Lung microvascular endothelial cell (primary cell): ENCODE measurements at places on chromosomes 5 and 9. TPM values are rescaled to one million over a fixed set of nuclear protein-coding genes. Genes with fewer than 3 reads are reported as not detected.
A peak's percentile ranks its signal among the peaks of the same experiment; 100 is the strongest.

Gene ARPC5L
- total RNA-seq = 14.2 and 15.3 TPM in 2 replicates

- no peak for DNase-seq
Observed at GRCh38 chr9:95433096-95433819, 83.5 kb downstream of the PTCH1 start.

GRCh38 chr9:15570769-15571168, 17.9 kb downstream of the CCDC171 start:
- no peak for DNase-seq

DNA sequence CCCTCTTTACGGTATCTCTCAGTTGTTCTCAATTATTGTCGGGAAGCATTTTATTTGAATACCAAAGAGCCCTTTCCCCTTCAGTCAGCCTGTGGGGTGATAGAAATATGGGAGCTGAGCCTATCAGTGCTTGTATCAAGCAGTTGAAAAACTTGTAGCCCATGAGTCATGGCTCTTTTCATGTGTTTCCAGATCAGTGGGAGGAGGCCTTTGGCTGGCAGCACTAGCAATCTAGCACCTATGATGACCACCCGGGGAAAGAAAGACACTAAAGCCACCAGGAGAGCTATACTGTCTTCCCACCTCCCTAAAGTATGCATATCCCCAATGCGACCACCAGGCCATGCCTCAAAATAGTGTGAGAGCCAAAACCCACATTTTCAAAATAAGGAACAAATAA, 696.9 kb upstream of the C9orf72 start:
- DNase-seq = no peak

- DNase-seq = no peak
Observed at GRCh38 chr5:149863830-149864229, 80.8 kb downstream of the PDE6A start.

Gene CDHR2
- under 0.01 TPM in 1 of 2 replicates, not detected in the other for total RNA-seq

DNA sequence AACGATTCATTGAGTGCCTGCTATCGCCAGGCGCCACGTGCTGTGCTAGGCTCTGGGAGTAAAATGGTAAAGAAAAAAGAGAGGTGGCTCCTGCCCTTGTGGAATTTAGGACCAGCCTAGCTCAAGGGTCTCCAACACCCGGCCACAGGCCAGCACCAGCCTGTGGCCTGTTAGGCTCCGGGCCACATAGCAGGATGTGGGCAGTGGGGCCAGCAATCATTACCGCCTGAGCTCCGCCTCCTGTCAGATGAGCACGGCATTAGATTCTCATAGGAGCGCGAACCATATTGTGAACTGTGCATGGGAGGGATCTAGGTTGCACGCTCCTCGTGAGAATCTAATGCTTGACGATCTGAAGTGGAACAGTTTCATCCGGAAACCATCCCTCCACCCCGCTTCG, 1.5 kb downstream of the RMRP start:
- DNase-seq = no peak

DNA sequence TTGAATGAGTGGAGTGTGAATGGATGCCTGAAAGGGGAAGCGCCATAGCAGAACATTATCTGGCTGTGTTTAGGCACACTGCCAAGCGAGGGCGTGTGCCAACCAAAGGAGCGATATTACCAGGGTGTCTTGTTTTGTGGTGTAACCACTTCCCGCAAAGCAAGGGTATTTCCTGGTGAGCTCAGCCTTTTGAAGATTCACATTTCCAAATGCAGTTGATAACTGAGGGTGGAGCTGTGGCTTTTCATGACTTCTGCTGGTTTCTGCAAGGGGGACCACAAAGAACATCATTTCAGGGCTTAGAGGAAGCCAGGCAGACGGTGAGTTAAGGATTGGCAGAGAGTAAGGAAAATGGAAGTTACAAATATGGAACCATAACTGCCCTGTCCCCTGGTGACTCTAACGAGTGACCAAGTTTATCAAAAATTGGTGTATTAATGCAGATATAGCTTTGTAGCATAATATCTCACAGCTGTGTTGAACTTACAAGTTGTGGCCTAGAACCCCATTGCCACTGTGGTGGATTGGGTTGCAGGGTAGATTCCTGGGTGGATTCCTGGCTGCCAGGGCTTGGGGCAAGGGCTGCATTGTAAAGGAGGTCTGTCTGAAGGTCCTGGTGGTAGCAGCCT, 71.4 kb downstream of the RALGPS1 start:
- DNase-seq = peak; percentile 71

GRCh38 chr5:74625742-74626241, 14.7 kb downstream of the ENC1 start:
- DNase-seq = no peak

DNA sequence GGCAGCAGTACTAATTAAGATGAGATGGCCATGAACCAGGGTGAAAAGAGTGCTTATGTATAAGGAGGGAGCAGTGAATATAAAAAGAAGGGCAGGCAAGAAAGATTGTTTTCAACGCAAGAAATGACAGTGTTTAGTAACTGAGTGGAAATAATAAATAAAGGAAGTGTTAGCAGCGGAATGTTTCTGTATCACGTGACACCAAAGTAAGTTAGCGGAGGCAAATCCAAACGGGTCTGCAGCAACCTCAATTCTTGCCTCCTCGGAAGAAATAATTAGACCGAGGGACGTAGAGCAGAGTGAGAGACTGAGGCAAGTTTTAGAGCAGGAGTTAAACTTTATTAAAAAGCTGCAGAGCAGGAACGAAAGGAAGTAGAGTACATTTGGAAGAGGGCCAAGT, 15.4 kb upstream of the GAS1 start:
- no peak for DNase-seq

DNA sequence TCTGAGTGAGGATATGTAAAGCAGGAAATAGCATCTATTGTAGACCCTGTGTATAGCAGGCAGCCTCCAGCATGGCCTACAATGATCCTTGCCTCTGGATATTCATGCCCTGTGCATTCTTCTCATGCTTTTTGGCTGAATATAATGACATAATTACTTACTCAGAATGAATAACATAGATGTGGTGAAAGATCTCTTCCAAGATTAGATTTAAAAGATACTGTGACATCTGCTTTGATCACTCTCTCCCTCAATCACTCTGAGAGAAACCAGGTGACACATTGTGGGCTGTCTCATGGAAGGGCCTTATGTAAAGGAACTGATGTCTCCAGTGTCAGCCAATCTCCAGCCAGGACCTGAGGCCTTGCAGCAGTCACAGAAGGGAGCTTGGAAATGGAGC, 376.7 kb downstream of the DNAH5 start:
- no peak for DNase-seq

GRCh38 chr5:135313946-135314345, 85.1 kb downstream of the MACROH2A1 start:
- no peak for DNase-seq

Gene ADAMTSL1
- total RNA-seq = 0.99 and 11.8 TPM in 2 replicates

DNA sequence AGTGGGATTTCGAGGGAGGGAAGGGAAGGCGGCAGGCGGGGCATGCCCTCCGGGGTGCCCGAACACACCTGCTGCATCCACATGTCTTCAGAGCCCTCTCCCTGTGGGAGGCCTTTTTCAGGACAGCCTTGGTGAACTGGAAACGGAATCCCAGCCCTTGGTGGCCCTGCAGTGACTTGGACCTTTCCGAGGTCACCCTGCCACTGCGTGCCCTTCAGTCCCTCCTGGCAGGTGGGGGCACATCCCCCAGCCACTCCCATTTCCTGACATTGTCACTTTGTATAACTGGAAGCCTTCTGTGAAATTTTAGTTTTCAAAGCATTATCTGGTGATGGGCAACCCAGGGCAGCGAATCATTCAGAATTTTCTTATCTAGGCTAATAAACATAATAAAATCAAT, 11.0 kb upstream of the AHRR start:
- peak; percentile 15 for DNase-seq

GRCh38 chr5:55691265-55692105, 20.6 kb downstream of the SLC38A9 start:
- peak; percentile 73 for DNase-seq

DNA sequence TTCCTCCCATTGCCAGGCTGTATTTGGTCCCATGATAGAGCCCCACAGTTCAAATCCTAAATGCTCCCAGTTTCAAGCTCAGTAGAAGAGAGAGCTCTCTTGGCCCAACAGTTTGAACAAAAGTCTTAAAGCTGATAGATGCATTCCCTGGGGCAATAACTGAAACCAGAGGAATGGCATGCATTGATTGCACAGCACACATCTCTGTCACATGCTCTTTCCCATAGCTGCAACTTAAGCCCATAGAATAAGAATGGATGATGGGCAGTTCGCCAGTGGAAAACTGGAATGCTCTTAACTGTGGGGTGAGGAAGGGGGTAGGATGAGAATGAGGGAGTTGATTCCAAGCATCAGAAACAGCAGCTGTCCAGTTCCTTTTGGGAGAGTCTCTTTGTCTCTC, 1942.4 kb upstream of the WWC1 start:
- DNase-seq = no peak

DNA sequence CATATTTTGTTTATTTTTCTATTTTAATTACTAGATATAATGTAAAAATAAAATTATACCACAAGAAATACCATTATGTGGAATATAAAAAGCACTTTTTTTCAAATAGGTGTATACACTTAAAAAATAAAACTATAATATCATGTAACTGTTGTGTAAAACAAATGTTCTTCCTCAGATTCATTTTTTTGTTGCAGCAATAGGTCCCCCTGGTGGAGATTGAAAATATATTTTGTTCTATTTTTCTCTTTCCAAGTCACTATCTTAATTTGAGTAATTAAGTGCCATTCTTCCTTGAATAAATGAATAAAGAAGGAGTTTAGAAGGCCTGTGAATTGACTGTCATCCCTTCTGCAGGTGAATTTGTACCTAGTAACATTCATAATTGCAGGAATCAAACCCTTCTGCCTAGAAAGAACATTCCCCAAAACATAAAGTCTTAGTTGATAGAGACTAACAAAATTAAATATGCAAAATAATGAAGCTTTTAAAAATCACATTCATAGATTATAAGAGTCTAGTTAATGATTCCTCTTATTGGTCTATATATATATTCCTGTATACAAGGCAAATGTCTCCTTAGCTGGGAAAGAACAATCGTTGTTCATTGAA, 23.4 kb downstream of the CETN3 start:
- peak; percentile 22 for DNase-seq

Gene GLDC
- total RNA-seq = 1.8 and 3.5 TPM in 2 replicates

- DNase-seq = peak; percentile 81
Observed at GRCh38 chr5:131382407-131383395, 118.8 kb downstream of the CDC42SE2 start.

- no peak for DNase-seq
Observed at GRCh38 chr5:171363846-171364245, 23.8 kb upstream of the NPM1 start.

DNA sequence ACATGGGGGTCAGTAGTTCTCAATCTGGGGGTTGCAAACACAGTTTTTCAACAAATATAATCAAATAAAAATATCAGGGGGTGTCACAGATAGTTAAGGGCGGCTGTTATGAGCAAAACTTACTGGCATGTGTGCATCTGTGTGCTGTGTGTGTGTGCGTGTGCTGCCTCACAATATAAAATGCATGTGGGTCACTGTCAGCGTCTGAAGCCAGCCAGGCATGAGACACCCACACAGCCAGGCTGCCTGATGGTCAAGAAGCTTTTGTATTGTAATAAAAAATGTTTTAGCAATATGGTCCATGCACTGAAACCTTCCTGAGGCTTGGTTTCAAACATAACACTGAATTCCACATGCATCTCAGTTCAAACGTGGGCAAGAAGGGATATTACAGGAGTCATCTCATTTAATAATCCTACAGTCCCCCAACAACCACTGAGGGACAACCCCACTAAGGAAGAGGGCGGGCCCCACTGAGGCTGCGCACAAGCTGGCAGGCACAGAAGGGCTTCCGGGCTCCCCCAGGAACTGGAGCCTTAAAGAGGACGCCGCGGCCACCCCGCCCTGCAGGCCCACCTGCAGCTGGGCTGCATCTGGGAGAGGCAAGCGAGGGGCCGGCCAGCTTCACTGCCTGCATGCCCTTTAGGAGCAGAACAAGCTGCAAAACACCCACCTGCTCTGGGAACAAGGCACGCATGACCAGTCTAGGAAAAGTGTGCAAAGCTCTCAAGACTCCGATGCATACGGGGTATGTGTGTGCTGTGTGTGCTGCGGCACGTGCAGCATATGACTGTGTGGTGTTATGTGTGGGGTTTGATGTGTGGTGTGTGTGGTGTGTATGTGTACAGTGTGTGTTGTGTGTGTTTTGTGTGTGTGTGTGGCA, 14.1 kb downstream of the SEMA4D start:
- no peak for DNase-seq

DNA sequence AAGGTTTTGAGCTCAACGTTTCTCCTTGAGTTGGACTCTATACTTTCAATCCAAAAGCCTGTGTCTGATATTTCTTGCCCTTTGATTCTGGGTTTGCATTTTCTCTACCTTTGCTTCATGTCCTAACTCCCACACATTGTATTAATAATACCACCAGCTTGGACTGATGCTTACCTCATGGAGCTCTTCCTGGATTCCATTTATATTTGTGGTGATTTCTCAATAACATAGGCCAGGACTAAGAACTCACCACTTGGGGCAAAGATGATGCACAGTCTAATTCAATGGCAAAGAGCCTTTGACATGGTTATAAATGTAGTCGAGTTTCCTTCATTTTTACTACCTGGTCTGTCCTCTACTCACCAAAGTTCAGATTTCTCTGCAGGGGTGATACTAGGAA, 27.5 kb upstream of the EFNA5 start:
- DNase-seq = no peak

GRCh38 chr9:108913391-108913790, 20.5 kb downstream of the ELP1 start:
- DNase-seq = no peak

DNA sequence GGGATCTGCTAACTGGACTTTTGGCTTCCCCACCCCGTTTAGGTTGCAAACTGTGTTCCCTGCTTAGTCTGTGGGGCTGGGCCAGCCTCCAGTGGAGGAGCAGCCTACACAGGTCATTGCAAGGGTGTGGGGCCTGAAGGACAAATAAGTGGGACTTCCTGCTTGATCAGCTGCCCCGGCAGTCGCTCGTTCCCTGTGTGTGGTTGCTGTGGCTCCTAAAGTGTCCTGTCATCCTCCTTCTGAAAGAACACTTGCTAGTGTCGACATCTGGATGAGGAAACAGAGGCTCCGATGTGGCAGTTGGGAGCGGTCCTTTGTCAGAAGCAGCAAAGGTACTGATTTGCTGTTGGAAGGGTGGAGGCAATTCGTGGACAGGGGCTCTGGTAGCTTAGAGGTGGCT, 88.9 kb upstream of the TBCA start:
- no peak for DNase-seq

- DNase-seq = no peak
Observed at GRCh38 chr9:2086971-2087370, 71.8 kb downstream of the SMARCA2 start.
